Trophoblast cell (in vitro differentiated cells and primary cell): ENCODE measurements at places on chromosomes 3 and 15.

- DNase-seq = no peak
Measured at GRCh38 chr3:8524656-8525399, 23.2 kb downstream of the LMCD1 start.

DNA sequence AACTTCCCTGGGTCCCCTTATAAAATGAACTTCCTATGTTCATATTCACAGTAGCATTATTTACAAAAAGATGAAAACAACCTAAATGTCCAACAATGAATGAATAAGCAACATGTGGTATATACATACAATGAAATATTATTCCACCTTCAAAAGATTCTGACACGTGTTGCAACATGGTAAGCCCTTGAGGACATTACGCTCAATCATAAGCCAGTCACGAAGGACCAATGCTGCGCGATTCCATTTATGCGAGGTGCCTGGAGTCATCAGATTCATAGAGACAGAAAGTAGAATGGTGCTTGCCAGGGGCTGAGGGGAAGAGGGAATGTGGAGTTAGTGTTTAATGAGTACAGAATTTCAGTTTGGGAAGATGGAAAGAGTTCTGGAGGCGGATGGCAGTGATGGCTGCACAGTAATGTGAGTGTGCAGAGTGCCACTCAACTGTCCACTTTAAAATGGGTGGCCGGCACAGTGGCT lies 88.8 kb upstream of the ALDH1A3 start:
- DNase-seq = no peak

DNA sequence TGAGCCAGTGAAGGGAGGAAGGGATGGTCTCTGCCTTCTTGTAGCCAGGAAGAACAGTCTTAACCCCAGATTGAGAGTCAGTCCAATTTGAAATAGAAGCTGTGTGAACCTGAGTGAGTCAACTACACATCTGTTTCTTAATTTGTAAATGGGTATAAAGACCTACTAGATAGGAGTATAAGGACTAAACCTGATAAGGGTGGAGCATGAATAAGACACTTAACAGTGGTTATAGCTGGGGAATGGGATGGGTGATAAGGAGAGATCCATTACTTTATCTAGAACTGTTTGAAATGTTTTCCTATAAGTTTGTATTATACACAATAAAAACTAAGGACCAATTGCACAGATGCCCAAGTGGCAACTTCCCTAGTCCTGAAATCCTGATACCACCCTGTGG lies 1.4 kb downstream of the MAN2C1 start:
- no peak for DNase-seq

- DNase-seq = no peak
Measured at GRCh38 chr3:123158330-123158729, 43.4 kb upstream of the SEC22A start.

- DNase-seq = no peak
Measured at GRCh38 chr3:43640681-43641080, 18.9 kb upstream of the ANO10 start.

- no peak for DNase-seq
Measured at GRCh38 chr3:38054499-38055001, 15.5 kb downstream of the DLEC1 start.

DNA sequence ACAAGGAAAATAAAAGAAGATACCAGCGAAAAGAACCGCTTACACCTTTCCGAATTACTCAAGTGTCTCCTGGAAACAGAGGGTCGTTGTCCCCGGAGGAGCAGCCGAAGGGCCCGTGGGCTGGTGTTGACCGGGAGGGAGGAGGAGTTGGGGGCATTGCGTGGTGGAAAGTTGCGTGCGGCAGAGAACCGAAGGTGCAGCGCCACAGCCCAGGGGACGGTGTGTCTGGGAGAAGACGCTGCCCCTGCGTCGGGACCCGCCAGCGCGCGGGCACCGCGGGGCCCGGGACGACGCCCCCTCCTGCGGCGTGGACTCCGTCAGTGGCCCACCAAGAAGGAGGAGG lies 325 bp downstream of the ALCAM start:
- no peak for DNase-seq

DNA sequence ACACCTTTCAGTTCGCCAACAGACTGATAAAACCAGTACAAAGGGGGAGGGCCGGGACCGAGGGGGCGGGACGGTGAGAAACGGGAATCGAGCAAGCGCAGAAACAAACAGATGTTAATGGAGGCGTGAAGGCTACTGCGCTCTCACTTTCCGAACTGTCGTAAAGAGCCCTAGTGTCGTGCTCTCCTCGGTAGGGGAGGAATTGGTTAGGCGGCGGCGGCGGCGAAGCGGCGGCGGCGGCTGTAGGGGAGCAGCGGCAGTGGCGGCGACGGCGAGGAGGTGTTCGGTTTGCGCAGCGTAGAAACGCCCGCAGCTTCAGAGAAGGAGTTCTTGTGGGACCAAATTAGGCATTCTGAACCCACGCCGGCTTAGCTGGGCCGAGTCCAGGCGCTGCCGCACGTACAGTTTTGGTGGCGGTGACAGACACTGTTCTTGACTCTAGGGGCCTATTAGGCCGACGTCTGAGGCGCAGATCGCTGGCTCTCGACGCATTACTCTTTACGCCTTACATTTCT lies at the start of gene RNF111:
Gene RNF111, plus strand, starts transcription at position 173 of the 515 bp plus-strand sequence. CDS start 43,160 bp downstream, outside the sequence.
- peak; percentile 96 for DNase-seq

DNA sequence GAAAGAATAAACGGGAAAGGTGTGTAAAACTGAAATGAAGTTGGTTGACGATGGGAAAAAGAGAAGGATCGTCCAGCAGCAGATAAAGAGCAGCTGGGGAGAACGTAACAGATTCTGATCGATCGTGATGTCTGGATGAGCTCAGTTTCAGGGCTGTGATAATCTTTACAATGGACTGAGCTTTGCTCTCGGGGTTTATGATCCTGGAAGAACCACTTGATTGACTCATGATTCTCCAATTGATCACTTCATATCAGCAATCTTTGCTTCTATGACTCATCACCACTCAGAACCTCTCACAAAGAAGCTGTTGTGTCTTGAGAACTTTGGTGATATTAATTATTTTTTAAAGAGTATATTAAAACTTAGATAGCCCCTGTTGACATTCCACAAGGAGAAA lies 690.7 kb downstream of the TUSC7 start:
- DNase-seq = no peak

- no peak for DNase-seq
Measured at GRCh38 chr3:39150148-39150802, 3.1 kb downstream of the CSRNP1 start.

GRCh38 chr3:71724584-71725270 lies 475 bp downstream of the EIF4E3 start:
- peak; percentile 32 for DNase-seq

- DNase-seq = no peak
Measured at GRCh38 chr3:156635034-156635433, 39.4 kb upstream of the TIPARP start.

DNA sequence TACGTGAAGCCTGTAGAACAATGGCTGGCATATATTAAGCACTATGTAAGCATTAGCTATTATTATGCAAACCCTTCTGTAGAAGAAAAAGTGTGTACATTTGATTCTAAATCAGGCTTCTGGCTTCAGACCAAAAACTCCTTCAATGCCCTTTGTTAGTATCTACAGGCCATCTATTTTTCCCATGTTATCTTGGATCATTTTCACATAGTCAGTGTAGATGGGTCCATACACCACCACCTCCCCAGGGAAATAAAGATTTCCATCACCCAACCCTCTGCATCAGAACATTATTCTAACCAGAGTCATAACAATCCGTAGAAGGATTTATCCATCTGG lies 8.0 kb upstream of the KLHL6 start:
- DNase-seq = no peak

DNA sequence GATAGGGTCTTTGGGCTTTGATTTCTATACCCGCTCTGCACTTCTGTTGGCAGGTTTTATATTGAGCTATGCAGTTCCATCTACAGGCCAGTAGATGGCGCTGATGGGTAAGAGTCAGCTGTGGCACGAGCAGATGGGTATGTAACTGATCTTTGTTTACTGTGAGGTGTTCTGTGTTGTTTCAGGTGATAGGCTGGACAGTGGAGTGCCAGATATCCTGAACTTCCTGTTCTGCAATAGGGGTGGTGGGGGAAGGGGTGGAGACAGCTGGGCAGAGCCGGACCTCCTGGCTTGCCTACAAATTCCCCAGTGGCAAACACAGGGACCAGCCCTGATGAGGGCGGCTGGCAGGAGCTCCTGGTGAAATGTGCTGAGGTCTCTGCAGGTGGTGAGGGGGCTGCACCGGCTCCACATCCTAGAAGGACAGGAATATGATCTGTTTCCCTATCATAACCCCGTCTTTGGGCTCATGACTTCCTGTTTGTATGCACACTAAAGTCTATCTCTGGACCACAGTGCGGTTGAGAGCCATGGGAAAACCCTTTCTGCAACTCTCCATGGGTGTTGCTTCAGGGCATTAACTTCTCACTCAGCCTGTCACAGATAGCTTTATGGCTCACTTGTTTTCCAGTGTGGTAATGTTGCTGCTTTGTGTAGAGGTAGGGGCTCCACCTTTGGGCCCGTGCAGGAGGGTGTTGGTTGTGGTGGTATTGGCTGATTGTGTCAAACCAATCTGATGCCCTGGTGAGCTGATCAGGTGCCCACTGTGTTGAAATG lies 13.4 kb upstream of the FAM98B start:
- DNase-seq = peak; percentile 92

DNA sequence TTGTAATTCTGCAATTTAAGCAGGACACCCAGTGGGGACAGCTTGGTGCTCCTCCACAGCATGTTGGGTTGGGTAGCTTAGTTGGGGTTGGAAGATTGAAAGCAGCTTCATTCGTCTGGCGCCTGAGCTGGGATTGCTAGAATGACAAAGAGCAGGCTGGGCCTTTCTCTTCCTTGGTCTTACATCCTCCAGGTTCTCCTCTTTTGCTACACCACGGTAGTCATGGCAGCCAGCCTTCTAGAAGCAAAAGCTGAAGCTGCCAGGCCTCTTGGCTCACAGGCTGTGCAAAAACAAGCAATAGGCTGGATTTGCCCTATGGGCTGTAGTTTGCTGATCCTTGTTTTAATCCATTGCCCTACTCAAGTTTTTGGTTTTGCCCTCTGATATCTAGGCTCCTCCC lies 3.2 kb upstream of the ANXA2 start:
- DNase-seq = no peak

- no peak for DNase-seq
Measured at GRCh38 chr15:27237319-27237939, 266.4 kb downstream of the GABRG3 start.

DNA sequence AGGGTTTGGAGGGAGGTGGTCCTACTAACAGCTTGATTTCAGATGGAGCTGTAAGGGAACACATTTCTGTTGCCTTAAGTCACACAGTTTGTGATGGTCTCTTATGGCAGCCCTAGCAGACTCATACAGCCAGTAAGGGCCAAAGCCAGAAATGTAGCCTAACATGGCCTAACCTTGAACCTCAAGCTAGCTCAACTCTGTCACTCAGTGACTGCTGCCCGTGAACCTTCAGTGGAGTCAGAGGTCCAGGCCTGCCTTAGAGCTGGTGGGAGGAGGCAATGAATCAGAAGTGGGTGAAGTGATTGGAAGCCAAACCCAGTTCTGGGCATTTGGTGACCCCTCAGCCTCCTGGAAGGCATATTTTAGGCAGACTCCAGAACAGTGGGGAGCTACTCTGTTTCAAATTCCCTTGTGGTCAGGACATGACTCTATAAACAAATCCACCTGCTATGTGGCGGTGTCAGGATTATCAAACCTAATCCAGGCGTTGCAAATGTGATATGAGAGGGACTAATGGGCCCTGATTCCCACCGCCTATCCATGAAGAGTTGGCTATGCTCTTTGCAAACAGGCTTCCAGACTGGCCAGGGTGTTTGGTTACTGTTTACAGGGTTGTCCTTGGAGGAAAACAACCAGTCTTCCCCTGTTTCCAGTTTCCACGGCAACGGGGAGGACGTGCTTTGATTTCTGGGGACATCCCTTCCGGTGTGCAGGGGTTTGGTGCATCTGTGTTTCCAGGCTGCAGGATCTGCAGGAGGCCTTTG lies 105.9 kb upstream of the AGBL1 start:
- no peak for DNase-seq

GRCh38 chr15:93035092-93035915 lies 53.7 kb downstream of the RGMA start:
- DNase-seq = no peak

GRCh38 chr3:51702156-51702555 lies 4.7 kb upstream of the GRM2 start:
- no peak for DNase-seq

DNA sequence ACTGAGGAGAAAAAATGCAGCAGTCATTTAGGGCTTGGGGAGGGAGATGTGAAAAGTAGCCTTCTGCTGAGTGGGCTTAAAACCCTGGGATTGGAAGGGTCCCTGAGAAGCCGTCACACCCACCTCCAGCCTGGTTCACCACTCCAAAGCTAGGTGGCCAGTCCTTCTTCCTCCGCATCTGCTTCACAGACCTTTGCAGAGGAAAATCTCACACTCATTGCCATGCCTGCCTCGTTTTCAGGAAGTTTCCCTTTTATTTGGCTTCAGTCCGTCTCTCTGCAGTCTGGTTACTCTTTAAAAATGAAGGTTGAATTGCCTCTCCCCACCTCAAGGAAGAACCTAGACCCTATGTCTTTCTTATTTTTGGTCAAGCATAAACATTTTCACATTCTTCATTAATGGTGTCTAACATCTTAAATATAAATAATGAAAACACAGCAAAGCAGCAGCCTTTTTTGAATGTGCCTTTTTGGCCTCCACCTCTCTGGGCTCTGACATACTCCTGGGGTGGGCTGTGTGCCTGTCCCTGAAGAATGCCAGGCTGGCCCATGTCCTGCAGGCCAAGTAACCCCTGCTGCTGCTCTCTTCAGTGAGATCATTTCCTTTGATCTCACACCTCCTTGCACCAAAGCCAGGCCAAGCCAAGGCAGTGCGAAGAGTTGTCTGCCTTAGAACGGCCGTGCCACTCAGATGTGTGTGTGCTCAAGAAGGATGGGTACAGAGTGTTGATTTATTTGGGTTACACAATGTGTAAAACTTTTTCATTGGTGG lies 11.0 kb downstream of the MRAS start:
- no peak for DNase-seq

DNA sequence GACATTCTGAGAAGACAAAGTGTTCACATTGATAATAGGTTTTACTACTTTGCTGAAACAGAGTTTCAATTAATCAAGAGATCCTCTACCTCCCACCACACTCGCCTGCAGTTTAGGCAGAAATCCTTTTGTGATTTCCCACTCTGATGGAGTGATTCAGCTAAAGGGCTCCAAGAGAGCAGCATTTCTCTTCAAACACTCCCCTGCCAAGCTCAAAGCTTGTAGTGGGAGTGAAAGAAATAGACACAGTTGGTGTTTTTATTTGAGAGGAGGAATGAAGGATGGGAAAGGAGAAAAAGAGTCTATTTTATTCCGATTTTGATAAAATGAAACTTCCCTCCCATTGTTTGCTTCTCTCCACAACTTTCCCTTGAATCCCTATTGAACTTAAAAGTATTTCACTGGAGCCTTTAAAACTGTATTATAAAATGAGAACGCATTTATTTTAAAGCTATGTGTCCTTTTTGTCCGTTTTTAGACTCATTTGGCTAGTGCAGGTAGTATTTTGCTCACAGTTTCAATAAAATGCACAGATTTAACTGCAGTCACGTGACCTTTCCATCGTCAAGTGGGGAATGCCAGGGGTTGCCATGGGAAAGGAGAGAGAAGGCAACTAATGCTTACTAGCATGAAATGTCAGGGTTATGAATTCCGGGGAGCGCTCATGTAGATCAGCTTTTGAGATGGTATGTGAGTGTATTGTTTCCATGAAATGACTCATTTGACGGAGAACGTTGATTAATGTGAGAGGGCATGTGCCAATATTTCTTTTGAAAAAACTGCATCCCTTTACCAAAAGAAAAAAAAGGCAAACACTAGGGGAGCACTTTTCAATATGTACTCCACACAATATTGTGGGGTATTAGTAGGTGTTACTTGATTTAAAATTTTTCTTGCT lies 7.7 kb upstream of the OSBPL11 start:
- DNase-seq = no peak

- peak; percentile 63 for DNase-seq
Measured at GRCh38 chr3:129304146-129304961, 25.7 kb downstream of the HMCES start.
